ENCODE measurements at places on chromosomes 16 and 17.

- DNase-seq = peak; percentile 42
These were observed 16.8 kb upstream of the DRG2 start for GRCh38 chr17:18070861-18071340.

- DNase-seq = no peak
These were observed 36.8 kb downstream of the CBFA2T3 start for GRCh38 chr16:88939972-88940861.

DNA sequence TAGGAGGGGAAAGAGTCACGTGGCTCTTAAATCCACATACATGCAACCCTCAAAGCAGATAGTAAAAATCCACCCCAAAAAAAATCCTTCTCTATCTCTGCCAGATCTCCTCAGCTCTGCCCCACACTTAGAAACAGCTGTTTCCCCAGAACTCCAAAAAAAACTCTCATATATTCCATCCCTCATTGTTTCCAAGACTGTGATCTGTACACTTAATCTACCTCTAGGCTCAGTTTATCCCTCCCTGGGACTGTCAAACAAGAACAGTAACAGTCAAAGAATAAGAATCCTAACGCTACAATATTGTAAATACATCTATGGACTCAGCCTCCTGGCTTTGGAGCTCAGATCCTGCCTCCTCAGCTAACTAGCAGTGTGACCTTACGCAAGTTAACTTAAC, 11.6 kb downstream of the CUEDC1 start:
- no peak for DNase-seq

DNA sequence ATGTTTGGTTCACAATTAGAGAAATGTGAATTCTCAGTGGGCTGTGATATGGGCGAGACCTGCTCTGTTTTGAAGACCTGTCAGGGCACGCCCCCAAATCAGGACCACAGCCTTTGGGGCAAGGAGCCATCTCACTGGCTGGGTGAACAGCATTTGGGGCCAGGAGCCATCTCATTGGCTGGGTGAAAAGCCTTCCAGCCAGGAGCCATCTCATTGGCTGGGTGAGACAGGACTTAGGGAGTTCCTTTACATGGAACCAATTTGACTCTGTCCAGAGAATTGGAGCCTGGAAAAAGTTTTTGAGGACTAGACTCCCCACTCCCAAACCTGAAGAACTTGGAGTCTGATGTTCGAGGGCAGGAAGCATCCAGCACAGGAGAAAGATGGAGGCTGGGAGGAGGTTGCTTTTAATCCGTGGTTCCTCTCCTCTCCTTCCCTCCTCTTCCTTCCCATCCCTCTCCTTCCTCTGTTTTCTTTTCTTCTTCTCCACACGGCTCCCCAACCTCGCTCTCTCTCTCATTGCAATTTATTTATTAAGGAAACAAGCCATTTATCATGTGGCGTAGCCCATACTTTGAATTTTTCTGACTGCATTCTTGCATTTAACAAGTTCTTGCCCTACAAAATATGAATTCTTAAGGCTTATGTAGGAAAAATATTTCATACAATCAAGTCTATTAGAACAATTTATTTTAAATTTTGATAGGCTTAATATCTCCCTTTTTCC, 19.7 kb downstream of the FOXL1 start:
- peak; percentile 37 for DNase-seq

DNA sequence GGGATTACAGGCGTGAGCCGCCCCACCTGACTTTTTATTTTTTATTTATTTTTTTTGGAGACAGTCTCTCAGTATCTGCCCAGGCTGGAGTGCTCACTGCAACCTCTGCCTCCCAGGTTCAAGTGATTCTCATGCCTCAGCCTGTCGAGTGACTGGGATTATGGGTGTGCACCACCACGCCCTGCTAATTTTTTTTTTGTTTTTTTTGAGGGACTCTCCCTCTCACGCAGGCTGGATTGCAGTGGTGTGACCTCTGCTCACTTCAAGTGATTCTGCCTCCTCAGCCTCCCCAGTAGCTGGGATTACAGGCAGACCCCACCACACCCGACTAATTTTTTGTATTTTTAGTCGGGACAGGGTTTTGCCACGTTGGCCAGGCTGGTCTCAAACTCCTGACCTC, 7.7 kb downstream of the ZNF207 start:
- no peak for DNase-seq

GRCh38 chr16:31700530-31701388, 172.8 kb upstream of the ZNF267 start:
- peak; percentile 76 for DNase-seq

- DNase-seq = no peak
These were observed 24.8 kb downstream of the SLC38A10 start for GRCh38 chr17:81270279-81270678.

DNA sequence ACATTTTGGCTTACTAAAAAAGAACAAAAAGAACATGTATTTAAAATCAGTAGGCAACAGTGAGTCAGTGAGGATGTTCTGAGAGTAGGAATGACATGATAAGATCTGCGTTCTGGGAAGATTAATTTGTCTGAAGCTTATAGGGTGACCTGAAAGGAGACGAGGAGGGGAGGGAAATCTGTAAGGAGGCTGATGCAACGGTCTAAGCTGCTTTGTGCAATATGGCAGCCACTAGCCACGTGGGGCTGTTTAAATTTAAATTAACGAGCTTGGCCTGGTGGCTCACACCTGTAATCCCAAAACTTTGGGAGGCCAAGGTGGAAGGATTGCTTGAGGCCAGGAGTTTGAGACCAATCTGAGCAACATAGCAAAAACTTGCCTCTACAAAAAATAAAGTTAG, 181.6 kb upstream of the CACNG3 start:
- no peak for DNase-seq

GRCh38 chr17:69812240-69812837, 262.7 kb upstream of the KCNJ16 start:
- DNase-seq = no peak

DNA sequence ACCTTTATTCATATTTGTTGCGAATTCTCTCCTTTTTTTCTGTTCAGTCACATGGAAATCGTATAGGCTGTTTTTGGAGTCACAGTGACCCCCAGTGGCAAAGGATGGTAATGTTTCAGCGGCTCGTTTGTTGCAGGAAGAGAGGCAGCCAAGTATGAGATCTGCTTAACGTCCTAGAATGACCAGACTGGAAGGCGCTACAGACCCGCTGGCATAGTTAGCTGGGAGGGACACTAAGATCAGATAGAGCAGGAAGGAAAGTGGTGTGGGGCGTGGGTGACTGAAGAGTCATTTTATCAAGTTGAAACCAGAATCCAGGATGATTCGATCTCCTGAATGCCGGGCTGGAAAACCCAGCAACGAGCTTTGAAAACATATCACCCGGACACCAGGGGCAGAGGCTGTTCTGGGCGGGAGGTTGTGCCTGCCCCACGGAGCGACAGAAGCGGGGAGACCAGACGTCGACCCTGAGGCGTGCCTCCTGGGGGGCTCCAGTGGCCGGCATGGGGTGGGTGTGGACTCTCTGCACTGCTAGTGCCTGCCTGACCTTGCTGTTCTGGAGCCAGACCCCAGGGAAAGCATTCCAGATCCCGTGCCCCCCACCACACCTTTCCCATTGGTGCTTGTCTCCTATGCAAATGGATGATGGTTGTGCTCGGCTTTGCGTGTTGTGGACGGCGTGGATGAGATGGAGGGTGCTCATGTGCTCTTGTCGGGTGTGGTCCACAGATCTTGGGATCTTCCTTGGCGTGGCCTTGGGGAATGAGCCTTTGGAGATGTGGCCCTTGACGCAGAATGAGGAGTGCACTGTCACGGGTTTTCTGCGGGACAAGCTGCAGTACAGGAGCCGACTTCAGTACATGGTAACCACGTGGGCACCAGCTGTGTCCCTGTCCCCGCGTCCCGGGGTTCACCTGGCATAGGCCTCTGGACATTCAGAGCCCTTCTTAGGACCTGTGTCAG, 7.7 kb downstream of the IL34 start:
- DNase-seq = peak; percentile 87

- DNase-seq = peak; percentile 45
These were observed 5.0 kb downstream of the CA4 start for GRCh38 chr17:60154616-60155426.

DNA sequence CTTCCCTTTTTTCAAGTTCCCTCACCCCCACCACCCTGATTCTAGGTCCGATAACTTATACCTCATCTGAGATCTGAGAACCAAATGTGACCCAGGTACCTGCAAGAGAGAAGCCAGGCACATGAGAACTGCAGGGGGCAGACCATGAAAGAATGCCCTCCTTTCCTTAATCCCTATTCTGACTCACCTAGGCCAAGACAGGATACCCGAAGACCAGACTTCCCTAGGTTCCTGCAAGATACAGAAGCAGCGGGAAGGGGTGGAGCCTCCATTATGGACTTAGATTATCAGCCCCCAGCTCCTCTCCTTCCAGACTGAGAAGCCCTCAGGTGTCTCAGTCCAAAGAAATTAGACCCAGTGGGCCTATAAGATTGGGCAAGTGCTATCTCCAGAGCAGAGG, 2.1 kb downstream of the KCNAB3 start:
- no peak for DNase-seq

GRCh38 chr16:49456763-49457162, 83.2 kb downstream of the C16orf78 start:
- no peak for DNase-seq

DNA sequence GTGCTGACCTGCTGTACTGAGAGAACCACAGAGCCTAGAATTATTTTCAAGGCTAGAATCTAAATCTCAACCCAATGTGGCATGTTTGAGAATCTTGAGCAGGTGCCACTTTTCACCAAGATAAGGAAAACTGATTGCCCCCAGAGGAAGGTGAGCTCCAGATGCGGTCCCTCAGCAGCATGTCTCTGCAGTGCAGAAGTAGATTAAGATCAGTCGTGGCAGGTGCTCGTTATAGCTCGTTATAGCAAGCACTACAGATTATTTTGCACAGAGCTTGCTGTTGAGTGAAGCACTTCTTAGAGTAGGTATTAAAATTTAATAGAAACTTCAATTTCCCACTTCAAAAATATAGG, 176.0 kb downstream of the AATF start:
- no peak for DNase-seq

GRCh38 chr16:83727018-83727417, 80.8 kb upstream of the HSBP1 start:
- DNase-seq = no peak

- DNase-seq = no peak
These were observed 21.9 kb downstream of the SGSH start for GRCh38 chr17:80198144-80198661.

DNA sequence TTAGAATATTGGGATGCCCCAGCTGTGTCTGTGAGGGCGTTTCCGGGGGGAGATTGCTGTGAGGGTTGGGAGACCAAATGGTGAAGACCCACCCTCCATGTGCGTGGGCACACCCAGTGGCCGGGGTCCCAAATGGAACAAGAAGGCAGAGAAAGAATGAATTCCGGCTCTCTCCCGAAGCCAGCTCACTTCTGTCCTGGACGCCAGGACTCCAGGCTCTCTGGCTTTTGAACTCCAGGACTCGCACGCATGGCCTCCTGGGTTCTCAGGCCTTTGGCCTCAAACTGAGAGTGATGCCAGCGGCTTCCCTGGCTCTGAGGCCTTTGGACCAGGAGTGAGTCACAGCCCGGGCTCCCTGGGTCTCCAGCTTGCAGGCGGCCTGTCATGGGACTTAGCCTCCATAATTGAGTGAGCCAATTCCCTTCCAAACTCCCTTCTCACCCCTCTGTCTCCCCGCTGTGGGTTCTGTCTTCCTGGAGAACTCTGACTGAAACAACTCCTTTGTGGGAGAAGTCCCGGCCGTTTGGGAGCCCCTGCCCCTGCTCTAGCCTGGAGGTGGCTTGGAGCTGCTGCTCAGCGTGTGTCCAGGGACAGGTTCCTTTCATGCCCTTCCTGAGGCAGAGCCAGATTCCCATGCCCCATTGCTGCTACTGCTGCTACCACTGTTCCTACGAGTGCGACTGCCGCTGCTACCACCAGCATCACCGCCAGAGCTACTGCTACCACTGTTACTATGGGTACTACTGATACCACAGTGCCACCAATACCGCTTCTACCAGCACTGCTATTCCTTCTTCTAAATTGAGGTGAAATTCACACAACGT, 49.8 kb upstream of the CBX4 start:
- no peak for DNase-seq

- DNase-seq = no peak
These were observed 4.6 kb downstream of the PRDM7 start for GRCh38 chr16:90072442-90073105.

- DNase-seq = no peak
These were observed 4.8 kb upstream of the SOCS3 start for GRCh38 chr17:78364436-78365281.

GRCh38 chr17:36682773-36683172, 81.4 kb downstream of the MRM1 start:
- no peak for DNase-seq

- peak; percentile 55 for DNase-seq
These were observed 27.9 kb downstream of the SREBF1 start for GRCh38 chr17:17808706-17809432.

GRCh38 chr16:85047867-85048455, 20.4 kb downstream of the KIAA0513 start:
- no peak for DNase-seq

- no peak for DNase-seq
These were observed 938.9 kb downstream of the CDH11 start for GRCh38 chr16:64182985-64183384.

GRCh38 chr17:81549031-81549557, 3.1 kb downstream of the FAAP100 start:
- no peak for DNase-seq

DNA sequence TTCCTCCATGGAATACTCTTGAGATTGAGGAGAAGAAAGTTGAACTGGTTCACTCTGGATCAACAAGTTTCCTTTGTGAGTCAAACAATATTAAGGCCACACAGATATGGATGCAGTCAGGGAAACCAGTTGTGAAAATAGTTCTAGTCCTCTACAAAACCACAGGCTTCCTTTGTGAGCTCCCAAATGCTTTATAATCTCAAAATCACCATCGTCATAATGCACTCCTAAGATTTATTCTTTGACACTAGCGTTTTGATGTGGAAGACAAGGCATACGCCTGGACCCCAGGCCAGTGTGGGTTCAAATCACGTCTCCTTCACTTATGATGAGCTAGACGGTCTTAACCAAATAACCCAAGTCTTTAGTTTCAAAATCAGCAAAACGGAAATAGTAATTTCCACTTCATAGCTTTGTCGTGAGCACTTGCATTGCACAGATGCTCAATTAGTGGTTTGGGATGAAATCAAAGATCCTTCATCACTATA, 142.6 kb downstream of the STX8 start:
- DNase-seq = no peak

DNA sequence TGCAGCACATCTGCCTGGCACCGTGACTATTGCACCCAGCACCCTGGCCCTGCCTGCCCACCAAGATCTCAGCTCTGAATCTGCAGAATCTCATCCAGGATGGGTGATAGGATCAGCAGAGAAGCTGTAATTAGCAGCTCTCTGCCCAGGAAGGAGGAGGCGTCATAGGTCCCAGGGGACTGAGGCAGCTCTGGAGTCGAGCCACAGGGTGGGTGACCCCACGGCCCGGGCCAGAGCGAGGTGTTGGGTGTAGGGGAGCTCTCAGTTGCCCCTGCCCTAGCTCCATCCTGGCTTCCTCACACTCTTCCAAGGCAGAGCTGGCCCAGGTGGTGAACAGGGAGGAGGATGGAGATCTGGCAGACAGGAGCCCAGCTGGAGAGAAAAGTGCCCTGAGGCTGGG, 18.2 kb upstream of the FAM83G start:
- DNase-seq = no peak

All from A673 (cell line).